Choroid plexus epithelial cell (primary cell): ENCODE measurements at places on chromosomes 2 and 18.
A peak's percentile ranks its signal among the peaks of the same experiment; 100 is the strongest.

- DNase-seq = peak; percentile 6
Observed at GRCh38 chr2:130756053-130756873, 923 bp downstream of the AMER3 start.

GRCh38 chr2:205216580-205216979, 465.7 kb upstream of the NRP2 start:
- peak; percentile 31 for DNase-seq

- DNase-seq = no peak
Observed at GRCh38 chr2:171158036-171158789, 2.5 kb downstream of the TLK1 start.

DNA sequence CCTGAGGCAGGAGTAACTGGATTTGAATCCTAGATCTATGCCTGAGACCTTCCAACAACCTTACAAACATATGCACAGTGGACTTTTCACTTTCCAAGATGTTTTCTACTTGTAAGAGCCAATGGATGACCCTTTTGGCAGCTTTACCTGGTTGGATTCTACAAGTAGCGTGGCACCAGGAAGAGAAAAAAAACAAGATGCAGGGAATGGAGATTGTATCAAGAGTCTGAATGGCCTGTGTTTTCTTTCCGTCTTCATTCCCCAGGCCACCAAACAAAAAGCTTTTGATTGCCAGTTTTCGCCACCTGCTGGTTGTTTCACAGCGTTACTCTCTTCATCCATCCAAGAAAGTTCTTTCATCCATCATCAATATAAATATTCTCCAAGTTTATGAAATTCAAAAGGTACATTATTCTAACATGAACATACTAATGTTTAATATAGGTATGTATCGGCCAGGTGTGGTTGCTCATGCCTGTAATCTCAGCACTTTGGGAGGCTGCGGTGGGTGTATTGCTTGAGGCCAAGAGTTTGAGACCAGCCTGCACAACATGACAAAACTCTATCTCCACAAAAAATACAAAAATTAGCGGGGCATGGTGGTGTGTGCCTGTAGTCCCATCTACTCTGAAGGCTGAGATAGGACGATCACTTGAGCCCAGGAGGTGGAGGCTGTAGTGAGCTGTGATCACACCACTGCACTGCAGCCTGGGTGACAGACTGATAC, 3.5 kb upstream of the BCL2 start:
- DNase-seq = peak; percentile 88

DNA sequence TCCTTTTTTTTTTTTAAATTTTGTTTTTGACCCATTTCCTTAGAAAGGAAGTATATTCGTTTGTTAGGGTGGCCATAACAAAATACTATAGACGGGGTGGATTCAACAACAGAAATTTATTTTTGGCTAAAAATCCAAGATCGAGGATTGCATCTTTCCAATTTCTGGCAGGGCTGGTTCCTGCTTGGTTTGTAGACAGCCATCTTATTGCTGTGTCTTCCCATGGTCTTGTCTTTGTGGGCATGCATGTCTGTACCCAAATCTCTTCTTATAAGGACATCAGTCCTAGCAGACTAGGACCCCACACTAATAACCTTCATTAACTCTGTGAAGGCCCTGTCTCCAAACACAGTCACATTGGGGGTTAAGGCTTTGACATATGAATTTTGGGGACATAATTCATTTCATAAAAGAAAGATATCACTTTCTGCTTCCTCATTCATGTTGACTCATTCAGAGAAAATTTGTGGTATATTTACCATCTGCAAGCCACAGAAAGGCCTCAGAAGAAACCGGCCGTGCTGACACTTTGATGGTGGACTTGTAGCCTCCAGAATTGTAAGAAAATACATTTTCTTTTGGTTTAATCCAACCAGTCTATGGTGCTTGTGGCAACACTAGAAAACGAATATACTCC, 262.1 kb downstream of the LPIN1 start:
- DNase-seq = peak; percentile 84

- no peak for DNase-seq
Observed at GRCh38 chr2:33388996-33389395, 87.5 kb upstream of the RASGRP3 start.

GRCh38 chr2:177693658-177694339, 301.2 kb downstream of the AGPS start:
- no peak for DNase-seq

DNA sequence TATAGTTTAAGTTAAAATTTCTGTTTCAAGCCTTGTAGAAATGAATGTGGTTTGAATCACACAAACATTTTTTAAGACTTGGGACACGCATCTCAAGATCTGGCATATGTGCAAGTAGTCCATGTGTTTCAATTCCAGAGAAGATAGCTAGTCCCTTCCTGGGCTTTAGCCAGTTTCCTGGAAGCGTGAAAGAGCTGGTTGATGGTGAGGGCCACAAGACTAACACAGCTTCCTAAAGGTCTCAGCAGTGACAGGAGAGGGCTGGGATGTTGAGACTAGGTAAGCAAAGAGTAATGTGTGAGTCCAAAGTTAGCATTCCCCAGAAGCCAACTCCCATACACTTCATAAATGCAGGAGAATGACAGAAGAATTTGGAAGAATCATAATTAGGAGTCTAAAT, 111.9 kb upstream of the MAP2 start:
- no peak for DNase-seq
